ENCODE measurements at places on chromosomes 3 and 15.

DNA sequence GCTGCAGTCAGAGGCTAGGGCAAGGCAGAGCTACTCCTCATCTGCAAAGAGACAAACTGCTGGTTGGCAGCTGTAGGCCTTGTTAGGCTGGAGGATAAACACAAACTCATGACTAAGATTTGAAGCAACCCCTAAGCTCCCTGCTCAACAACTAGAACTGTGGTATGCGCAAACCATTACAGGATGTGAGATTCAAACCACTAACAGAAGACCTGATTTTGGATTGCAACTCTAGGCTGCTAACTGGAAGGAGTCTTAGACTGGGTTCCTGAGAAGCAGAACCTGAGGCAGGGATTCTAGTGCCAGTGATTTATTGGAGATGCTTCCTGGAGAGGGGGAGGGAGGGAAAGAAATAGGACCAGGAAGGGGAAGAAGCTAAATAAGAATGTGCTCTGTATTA, 22.5 kb downstream of the CCR4 start:
- DNase-seq, result no peak

DNA sequence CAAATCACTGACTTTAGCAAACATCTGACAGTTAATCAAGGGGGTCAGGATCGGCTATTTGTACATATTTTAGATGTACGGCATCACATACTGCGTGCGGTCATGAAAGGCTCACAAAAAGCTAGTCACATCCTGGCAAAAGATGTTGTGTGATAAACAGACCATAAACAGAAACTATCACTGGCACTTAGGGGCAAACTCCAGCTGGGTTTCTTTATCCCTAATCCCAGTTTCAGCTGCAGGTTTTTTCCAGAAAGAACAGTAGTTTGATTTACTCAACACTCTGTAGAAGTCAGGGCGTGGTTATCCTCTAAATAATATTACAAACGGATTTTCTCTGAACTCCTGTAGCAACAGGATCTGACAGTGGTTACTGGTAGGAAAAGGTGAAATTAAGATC, 112.4 kb upstream of the BHLHE40 start:
- DNase-seq, result no peak

- DNase-seq, result no peak
Measured at GRCh38 chr3:107488942-107489341, 33.8 kb upstream of the BBX start.

GRCh38 chr3:100437721-100438622, 36.6 kb downstream of the LNP1 start:
- no peak for DNase-seq

- no peak for DNase-seq
Measured at GRCh38 chr3:29144361-29144760, 136.5 kb upstream of the RBMS3 start.

DNA sequence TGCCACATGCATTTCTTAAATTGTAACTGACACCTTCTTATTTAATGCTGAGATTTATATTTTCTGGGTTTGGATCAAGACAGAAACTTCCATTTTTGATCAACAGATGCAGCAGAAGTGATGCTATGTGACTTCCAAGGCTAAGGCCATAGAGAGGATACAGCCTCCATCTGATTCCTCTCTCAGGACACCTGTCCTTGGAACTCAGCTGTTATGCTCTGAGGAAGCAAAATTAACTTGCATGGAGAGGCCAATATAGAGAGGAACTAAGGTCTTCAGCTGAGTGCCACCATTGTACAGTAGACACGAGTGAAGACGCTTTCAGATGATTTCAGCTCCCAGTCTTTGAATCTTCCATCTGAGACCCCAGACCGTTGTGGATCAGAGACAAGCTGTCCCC, 296.9 kb upstream of the TBL1XR1 start:
- DNase-seq, result no peak

- no peak for DNase-seq
Measured at GRCh38 chr3:53216723-53217122, 39.1 kb downstream of the TKT start.

DNA sequence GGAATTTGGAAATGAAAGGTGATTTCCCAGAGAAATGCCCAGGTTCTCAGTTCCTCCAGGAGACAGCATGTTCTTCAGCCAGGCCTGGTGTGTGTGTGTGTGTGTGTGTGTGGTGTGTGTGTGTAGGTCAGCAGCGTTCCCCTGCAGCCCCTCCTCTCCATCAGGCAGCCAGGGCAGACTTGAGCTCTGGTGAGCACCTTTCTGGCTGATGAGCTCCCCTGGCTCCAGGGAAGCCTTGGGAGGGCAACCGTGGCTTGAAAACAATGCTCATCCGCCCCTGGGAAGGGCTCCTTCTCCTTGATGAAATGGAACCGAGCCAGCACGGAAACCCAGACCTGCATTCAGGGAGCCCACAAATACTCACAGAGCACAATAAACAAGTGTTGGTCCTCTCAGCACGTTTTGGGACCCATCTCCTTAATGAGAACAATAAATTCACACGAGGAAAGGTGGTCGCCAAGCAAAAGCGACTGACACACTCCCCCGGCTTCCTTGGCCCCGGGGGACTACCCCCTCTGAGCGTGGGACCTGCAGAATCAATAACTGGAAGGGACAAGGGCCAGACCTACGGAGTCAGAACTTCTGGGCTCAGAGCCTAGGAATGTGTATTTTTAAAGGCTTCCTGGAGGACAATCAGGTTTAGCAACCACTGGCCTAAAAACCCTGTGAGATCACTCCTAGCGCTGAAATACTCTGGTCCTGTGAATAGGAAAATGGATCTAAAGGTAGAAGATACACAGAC, 38.6 kb upstream of the HES1 start:
- no peak for DNase-seq

DNA sequence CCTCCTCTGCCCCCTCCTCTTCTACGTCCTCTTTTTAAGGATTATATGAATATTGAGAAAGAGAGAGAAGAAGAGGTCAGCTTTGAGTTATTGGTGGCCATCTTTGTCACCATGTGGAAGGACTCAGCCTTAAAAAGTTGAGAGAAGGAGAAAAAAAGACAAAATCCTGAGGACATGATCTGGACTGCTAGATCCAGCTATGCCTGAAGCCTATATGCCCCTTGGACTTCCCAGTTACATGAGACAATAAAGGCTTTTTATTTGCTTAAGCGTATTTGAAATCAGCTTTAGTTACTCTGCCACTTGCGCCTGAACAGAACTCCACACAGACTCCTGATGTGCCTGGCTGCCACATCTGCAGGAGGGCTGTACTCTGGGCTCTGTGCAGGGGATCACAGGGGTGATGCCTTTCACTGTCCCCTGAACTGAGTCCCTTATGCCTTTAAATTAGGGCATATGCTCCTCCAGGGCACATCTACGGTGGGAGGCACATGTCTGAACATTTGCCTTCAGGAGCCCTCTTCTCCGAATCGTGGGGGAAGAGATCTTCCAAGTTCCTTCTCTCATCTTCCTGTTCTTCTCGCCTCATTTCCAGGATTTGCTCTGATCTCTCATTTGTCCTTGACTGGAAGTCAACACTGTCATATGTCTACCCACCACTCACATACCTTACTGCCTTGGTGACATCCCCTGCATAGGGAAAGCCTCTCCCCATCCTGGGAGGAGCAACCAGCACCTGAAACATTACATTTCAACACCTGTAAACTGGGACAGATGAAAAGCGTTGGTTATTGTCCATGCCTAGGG, 14.0 kb upstream of the PLA2G4E start:
- DNase-seq, result no peak

DNA sequence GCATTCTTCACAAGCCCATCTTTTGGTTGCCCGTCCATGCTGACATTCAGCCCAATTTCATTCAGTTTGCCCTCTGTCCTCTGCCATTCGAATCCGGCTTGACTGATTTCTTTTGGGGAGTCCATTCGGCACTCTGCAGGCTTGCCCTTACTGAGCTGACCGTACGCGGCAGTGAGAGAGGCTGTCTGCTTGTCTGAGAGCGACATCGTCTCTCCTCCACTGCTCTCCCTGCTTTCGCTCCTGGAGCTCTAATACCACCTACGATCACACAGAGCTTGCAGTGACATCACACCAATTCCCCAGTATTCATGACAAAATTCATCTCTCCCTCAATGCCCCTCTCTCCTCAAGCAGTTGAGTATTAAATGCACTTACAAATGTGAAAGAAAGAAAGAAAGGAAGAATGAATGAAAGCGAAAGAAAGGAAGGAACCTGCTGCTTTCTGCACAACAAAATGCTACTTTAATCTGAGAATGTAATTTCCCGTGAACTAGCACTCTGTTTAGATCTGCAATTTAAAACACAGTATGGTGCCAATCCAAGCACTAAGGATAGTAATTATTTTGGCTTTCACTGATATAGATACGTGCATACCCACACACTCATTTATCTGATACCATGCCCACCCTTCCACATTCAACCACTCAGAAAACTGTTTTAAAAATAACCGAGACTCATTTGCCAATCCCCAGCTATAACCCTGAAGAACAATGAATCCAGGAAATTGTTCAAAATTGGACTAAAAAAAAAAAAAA, 89.5 kb downstream of the DHX30 start:
- peak; percentile 52 for DNase-seq

GRCh38 chr3:168141405-168141998, 45.8 kb upstream of the GOLIM4 start:
- no peak for DNase-seq

DNA sequence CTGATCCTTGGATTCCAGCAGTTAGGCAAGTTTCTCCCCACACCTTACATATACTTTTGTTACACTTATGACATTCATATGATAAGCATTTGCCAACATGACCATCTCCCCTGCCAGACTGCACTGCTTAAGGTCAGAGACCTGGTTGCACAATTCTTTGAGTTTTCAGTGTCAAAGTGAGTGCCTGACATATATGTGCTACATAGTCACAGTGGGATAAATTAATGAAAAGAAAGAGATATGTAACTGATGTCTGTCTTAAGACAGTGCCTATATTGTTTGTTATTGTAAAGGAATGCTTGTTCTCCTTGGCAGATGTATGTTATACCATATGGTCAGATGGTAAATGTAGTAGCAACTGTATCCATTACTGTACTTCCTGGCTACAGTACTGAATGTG, 3.5 kb upstream of the DCUN1D1 start:
- no peak for DNase-seq

- no peak for DNase-seq
Measured at GRCh38 chr15:74305687-74306086, 61.8 kb downstream of the CYP11A1 start.

DNA sequence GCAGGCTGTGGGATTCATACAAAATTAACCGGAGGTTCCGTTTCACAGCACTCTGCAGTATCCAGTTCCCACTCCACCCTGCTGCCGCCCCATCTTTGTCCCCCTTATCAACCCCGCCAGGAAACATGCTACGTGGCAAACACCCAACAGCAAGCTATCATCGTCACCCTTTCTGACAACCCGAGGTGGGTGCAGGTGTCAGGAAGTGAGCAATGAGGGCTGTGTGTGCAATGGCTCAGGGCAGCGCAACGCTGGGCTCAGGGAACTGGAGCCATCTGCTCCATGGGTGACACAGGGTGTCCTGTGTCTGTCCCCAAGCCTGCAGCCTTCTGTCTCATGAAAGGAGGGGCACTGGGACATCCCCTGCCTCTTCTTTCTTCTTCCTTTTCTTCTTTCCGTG, 60.9 kb downstream of the ATP2B2 start:
- DNase-seq, result no peak

- no peak for DNase-seq
Measured at GRCh38 chr3:45491344-45491743, 103.0 kb downstream of the LARS2 start.

GRCh38 chr15:62241135-62241770, 76.2 kb upstream of the C2CD4B start:
- no peak for DNase-seq

DNA sequence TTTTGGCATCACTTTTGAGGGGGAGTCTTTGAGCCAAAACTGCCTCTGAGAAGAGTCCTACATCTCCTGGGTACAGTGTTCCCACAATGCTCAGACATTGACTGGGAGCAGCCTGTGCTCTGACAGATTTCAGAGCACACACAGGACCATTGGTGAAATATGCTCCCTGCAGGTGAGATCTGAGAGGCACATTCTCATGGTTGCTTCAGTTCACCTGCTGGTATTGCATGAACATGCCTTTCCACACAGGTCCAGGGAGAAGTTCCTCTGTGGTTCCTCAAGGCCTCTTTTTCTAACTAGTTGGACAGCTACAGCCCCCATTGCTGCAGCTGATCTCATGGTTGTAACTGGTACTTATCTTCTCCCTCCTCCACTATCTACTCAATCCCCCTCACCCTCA, 37.0 kb downstream of the FOXL2 start:
- no peak for DNase-seq

- no peak for DNase-seq
Measured at GRCh38 chr15:40468898-40469331, 1.9 kb upstream of the CHST14 start.

DNA sequence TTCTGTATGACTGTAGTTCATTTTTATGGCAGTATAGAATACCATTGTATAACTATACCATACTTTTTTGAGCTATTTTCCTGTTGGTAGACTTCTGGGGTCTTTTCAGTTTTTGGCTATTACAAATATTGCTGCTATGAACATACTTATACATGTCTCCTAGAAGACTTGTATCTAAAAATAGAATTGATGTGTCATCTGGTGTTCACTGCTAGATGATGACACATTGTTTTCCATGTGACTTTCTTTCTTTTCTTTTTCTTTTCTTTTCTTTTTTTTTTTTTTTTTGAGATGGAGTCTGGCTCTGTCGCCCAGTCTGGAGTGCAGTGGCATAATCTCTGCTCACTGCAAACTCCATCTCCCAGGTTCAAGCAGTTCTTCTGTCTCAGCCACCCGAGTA, 69.8 kb downstream of the SH3GL3 start:
- no peak for DNase-seq

DNA sequence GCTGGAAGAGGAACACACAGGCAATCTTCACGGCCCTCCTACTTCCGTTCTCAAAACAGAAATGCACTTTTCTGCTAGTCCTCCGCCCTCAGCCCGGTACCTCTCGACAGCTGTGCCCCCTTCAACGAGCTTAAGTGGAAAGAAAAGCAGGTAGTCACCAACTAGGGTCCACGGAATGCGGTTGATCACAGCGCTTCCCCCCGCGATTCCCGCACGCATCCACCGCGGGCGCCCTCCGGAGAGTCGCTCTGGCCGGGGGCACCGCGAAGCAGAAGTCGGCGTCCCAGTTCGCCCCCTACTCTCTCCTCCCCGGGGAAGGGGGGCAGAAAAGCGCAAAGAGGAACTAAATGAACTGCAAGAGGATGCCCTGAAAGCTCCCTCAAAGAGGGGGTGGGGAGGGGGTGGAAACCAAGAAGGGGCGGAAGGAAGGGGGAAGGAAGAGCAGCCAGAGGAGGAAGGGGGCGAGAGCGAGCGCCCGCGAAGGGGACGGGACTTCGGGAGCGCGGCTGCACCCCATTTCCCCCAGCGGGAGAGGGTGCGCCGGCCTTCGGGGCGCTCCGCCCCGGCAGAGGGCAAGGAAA, 738 bp downstream of the ACAP2 start:
- peak; percentile 26 for DNase-seq

Measured in occipital lobe (tissue), 3 donors.